ENCODE measurements at places on chromosomes 7 and 10.

- no peak for DNase-seq
Observed at GRCh38 chr7:74455291-74455804, 1.6 kb downstream of the GTF2IRD1 start.

DNA sequence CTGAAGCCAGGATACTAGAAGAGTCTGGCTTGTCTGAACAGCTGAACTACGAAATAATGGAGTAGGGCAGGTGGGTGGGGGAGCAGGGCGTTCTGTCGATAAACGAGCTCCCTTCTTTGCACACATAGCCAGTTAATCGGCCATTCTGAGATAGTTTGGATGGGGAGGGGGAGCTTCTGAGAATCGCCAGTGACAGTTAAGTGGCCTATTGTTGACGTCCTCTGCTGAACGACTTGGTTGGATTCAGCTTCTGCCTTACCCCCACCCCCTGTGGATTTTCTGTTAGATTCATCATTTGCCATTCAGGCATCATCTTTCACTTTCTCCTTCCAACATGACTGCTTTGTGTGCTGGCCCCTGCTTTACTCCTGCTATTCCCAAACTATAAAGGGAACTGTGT, 520 bp downstream of the CPA5 start:
- no peak for DNase-seq

GRCh38 chr7:132337450-132338080, 238.7 kb downstream of the PLXNA4 start:
- no peak for DNase-seq

- no peak for DNase-seq
Observed at GRCh38 chr7:103867874-103868273, 121.6 kb downstream of the RELN start.

DNA sequence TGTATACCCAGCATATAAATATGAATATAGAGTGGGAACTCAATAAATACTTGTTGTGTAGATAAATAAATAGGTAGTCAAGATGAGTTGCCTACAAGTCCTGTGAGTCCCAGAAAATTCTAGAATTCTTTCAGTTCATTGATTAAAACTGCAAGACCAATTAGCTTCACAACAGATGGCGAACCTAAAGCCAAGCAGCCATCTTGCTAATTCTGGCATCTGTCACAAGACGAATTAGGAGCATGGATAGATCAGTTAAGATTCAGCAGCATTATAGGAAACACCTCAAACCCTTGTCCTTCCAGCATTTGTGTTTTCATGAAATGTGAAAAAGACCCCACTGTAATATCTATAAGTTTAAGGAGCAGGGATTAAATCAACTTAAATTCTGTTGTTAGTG, 552.7 kb downstream of the MAGI2 start:
- no peak for DNase-seq

- no peak for DNase-seq
Observed at GRCh38 chr7:14793151-14793550, 109.4 kb downstream of the DGKB start.

- DNase-seq, result peak; percentile 45
Observed at GRCh38 chr10:14528450-14528849, 197.7 kb upstream of the FRMD4A start.

GRCh38 chr7:118059209-118059608, 124.8 kb upstream of the LSM8 start:
- no peak for DNase-seq

DNA sequence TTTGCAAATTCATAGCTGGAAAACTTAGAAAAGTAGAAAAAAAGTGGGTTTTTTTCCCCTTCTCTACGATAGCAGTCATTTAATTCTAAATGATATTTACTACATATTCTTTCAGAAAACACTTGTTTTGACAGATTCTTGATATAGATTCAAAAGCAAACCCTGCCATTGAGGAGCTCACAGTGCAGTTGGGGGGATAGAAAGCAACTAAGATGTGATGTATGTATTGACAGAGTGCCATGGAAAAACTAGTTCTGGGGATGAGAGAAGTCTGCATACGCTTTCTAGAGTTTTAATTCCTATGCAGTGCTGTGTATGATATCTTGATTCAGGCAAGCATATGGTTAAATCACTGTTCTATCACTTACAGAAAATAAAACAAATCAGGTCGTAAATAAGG, 436.6 kb upstream of the GHITM start:
- DNase-seq, result no peak

DNA sequence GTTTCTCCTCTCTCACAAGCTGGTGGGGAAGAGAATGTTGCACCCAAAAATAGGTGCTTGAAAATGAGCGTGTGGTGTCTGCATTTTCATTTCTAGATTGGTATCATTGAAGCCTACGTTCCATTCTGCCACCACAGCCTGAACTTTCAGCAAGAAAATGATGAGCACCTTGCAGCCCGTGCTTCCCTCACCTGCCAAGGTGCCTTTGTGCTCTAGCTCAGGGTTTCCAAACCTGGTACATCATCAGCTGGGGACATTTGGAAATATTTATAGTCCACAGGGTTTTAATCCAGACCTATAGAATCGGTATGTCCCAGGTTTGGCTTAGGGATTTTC, 701.2 kb downstream of the AUTS2 start:
- peak; percentile 41 for DNase-seq

DNA sequence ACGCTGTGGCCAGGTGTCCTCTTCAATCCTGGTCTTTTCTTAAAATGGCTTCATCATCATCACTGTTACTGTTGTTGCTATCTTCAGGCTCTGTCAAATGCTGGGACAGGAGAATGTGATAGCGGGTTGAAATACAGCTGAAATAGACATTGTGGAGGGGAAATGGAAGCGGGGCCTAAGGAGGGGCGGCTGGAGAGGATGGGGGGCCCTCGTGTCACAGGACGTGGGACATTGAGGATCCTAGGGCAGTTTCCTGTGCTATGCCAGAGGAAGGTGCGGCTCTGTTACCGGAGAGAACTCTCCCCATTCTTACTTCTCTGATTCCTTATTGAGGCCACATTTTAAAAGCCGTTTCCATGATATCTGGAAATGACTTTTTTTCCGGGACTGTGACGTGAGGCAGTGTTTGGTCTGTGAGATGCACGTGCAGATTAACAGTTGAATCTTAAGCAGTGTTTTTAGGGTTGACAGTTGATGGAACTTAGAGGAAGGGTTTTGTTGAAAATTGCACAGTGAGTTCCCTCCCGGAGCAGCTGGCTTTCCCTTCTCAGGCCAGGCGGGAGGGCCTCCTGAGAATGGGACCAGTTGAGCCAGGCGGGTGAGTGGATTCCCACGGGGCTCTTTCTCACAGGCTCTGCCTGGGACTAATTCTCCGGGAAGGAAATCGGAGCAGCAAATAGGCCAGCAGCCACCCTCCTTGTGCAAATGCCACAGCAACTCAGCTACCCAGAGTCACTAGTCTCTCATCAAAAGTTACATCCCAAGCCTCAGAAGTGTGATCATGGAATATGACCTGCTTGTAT, 125.2 kb downstream of the TACC2 start:
- DNase-seq, result no peak

All from MM.1S (cell line).